Choroid plexus epithelial cell (primary cell): ENCODE measurements at places on chromosomes 1 and 21.

DNA sequence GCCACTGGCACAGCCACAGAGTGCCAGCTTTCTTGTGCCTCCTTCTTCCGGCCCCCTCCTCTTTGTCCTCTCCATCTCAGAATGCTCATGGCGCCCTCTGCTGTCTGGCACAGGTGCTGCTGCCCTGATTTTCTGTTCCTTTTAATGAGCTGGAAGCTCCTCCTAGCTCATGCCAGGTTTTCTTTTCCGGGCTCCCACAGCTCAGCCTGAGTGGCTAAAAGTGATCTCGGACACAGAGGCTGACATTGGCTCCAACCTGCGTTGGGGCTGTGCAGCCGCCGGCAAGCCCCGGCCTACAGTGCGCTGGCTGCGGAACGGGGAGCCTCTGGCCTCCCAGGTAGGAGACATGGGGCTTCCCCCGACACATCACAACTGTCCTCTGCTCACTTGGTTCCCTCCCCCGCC lies 18.7 kb downstream of the CNTN2 start:
- peak; percentile 74 for DNase-seq

DNA sequence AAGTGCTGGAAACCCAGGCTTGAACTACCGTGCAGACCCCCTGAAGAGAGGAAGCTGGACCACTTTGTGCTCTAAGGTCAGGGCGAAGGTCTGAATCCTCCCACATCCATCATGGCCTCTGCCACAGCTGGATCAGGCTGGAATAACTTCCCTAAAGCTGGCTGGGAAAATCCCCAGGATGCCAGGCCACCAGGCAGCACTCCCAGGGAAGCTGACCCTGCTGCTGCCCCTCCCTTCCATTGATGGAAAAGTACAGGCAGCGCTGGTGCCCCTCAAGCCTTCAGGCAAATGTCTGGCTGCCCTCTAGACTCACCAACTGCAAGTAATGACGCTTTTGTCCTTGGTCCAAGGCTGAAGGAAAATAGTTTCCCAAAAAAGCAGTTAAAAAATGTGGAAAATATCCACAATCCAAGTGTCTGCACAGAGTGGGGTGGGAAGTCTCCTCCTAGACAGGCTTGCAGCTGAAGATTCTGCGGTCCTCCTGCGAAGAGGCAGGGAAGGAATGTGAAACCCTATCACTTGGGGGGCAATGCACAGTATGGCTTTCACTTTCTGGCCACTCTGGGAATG lies 39.9 kb upstream of the TSPAN2 start:
- no peak for DNase-seq

- no peak for DNase-seq
These were observed 194.1 kb upstream of the RUNX1 start for GRCh38 chr21:35243171-35243570.

- DNase-seq: no peak
These were observed 50.9 kb downstream of the NTMT2 start for GRCh38 chr1:170196490-170197236.

- peak; percentile 87 for DNase-seq
These were observed 56.5 kb upstream of the BCAR3 start for GRCh38 chr1:93738075-93738622.

DNA sequence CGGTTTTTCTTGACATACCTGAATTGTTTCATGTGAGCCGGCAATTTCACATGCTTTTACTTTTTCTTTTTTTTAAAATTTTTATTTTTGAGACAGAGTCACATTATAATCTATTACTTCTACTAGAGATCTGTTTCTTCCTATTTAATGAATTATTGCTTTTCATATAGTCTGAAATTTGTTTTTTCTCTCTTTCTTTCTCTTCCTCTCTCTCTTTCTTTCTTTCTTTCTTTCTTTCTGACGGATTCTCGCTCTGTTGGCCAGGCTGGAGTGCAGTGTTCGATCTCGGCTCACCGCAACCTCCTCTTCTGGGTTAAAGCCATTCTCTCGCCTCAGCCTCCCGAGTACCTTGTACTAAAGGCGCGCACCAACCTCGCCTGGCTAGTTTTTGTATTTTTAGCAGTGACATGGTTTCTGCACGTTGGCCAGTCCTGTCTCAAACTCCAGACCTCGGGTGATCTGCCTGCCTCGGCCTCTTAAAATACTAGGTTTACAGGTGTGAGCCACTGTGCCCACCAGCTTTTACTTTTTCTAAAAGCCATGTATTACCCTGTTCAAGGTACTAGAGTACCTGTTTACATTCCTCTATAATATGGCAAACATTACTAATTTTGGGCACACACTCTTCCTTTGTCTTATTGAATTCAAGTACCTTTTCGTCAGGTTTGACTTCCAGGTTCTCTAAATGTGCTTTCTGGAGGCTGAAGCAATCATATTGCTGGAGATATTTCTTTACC lies 86.5 kb upstream of the RHOU start:
- no peak for DNase-seq

GRCh38 chr1:116556289-116557006 lies 14.4 kb downstream of the CD58 start:
- peak; percentile 74 for DNase-seq

GRCh38 chr21:41029571-41029970 lies 138.4 kb upstream of the BACE2 start:
- no peak for DNase-seq

- no peak for DNase-seq
These were observed 1.1 kb downstream of the UBE2J2 start for GRCh38 chr1:1272341-1273208.

DNA sequence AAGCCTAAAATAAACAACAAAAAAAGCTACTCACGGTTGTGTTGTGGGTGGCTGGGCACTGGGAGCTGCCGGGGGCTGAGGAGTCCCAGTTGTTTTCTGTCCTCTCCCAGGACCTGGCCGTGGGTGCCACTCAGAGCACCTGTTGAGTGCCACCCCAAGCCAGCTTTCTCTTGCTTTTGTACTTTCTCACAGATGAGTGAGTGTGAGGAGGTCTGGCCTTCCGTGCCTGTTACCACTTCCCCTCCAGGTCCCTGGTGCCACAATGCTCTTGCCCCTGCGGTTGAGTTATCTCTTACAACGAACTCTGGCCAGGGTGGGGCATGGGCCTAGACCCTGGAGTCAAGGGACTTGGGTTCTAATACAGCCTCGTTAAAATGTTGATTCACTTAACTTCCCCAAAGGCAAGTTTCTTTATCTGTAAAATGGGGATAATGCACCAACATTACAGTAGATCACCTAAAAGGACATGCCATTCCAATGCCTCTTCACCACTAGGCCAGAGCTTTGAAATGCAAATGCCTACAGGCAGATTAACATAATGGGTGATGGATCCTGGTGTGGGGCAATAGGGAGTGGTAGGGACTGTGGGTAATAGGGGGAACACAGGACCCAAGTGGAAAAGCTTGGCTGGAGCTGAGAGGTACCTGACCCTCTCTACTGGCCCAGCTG lies at the start of gene CNR2:
Gene CNR2, minus strand, starts transcription at position 151 of the 669 bp plus-strand sequence. CDS start 37,745 bp downstream, outside the sequence.
- no peak for DNase-seq

- DNase-seq: no peak
These were observed 44.0 kb downstream of the PLPP3 start for GRCh38 chr1:56535362-56535761.

- no peak for DNase-seq
These were observed 72.7 kb downstream of the CAPZB start for GRCh38 chr1:19412654-19413053.

DNA sequence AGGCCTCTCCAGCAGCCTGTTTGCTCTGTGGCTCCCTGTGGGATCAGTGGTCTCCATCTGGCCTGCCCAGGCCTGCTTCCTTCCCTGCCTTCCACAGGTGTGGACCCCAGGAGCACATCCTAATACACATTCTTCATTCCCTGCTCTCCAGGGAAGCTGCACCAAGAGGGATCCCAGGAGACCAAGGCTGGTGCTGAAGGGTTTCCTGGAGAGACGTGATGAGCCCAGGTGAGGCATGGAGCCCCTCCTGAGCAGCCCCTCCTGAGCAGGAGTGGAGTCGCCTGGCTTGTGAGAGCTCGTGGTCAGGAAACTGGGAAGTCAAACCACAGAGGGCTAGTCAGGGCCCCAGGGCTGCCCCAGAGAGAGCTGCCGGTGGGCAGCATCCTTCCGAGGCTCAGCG lies 561.4 kb downstream of the MATN1 start:
- DNase-seq: no peak

- no peak for DNase-seq
These were observed 11.8 kb upstream of the SOD1 start for GRCh38 chr21:31647650-31648049.

- no peak for DNase-seq
These were observed 8.2 kb upstream of the GRIK3 start for GRCh38 chr1:37042506-37042905.

GRCh38 chr1:25795946-25796810 lies 3.8 kb upstream of the SELENON start:
- no peak for DNase-seq

DNA sequence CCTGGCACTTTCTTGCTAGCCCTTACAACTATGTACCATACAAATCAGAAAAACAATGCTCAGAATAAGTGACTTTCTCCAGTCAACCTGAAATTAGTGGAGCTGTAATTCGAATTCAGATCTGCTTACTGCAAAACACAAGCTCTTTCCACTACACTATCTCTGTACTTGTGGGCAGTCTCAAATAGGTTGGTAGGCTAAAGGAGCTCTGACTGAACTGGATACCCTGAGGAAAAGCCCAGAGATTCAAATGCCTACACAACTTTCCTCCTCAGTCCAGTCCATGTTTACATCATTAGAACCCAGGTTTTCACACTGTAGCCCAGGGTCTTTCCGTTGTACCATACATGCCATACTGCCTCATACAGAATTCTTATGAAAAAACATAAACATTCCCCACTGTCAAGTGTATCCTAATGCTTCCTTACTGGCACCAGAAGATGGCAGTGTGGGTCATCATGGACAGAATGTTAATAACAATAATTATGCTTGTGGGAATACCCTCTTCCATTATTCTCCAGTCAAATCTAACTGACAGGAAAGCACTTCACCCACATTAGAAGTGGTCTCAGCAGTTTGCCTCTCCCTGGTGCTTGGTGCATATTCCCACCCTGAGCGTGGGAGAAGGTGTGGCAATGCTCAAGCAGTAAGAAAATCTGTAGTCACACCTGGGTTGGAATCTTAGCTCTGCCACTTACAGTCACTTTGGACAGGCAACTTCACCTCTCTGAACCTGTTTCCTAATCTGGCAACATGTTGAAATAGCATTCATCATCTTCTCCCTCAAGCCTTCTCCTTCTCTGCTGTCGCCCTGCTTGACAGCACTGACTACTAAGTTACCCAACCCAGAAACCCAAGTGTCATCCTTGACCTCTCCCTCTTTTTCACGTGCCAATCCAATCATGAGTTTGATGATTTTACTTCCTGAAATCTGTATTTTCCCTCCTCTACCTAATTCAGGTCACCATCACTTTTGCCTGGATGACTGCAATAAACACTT lies 14.4 kb upstream of the ZFYVE9 start:
- DNase-seq: peak; percentile 90

DNA sequence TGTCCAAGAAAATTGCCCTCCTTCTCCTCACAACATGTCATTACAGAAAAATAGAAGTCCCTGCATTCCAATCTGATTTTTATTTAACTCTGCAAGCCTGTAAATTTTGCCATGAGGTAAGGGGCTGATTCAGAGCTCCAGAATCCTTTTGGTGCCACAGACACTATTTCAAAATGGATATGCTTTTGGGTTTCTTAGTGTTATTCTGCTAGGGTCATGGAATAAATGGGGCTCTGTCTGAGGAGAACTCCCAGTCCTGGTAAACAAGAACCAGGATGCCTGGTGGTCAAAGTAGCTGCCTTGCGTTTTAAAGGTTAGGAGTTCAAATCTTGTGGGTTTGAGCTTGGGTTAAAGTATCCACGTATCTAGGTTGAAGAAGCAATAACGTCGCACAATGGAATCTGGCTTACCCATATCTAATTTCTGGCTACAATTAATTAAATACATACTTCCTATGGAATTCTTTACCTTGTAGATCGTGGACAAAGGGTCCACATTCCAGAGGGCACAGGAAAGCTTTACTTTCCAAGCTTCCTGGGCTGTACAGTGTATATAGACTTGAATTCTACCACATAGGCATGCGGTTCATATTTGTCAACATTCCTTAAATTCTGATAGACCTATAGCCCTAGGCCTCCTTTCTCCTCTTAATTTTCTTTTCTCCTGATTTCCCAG lies 98.0 kb upstream of the CDC42BPA start:
- peak; percentile 87 for DNase-seq

DNA sequence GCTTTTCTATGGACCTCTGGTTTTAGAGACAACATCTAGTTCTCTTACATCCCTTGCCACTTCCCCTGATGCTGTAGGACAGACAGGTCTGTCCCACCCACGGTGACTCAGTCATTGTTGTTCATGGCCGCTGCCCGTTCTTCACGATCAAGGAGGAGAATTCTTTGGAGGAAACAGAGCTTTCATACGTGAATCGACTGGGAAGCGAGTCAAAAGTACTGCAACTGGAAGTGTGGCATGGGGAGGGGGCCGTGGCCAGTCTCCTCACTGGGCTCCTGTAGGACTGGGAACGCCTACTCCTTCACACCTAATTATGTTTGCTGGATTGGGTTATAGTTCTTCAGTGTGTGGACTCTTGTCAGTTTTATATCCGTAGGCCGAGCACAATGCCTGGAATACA lies 4.4 kb upstream of the SLC37A1 start:
- no peak for DNase-seq

DNA sequence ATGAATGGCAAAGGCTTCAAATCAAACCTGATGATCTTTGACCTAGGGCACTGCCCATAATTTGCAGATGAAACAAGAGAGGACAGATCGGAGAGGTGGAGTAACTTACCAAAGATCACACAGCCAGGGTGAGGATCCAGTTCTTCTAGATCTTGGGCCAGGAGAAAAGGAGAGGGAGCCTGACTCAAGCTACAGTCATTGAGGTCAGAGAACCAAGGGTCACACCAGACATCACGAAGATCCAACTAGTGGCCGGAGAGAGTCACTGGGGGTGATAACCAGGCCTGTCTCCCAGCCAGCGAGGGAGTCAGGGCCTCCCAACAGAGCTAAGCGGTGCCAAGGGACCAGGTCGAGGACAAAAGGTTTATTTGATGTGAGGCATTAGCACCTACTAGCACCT lies 115.0 kb downstream of the RIPK4 start:
- DNase-seq: no peak

DNA sequence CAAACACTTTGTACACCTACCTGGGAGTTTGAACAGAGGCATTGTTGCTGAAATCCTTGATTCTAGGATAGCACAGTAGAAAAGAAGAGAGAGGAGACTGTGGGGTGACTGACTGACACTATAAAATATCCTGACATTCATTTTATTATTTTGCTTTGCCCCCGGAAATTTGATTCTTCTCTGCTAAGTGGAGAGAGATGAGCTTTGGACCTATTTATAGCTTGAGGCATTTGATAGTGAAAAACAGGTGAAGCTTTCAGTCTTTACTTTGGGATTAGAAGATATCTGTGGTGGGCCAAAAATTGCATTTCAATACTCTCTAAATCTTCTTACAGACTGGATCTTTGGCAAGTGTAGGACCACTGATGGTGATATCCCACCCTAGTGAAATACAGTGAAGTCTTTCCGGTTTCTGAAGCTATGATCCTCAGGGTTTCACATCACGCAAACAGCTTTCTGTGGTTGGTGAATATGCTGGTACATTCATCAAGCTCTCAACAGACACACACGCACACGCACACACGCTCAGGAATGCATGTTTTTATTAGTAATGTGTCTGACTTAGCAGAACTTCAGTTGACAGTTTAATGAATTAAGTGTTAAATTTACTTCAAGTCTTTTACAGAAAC lies at the start of gene AMPD1:
Gene AMPD1, minus strand, starts transcription at position 117 of the 629 bp plus-strand sequence. Its CDS starts 75 bp downstream, at position 42.
- peak; percentile 54 for DNase-seq
